EL (cell line): ENCODE measurements at places on chromosomes 7 and 10.

DNA sequence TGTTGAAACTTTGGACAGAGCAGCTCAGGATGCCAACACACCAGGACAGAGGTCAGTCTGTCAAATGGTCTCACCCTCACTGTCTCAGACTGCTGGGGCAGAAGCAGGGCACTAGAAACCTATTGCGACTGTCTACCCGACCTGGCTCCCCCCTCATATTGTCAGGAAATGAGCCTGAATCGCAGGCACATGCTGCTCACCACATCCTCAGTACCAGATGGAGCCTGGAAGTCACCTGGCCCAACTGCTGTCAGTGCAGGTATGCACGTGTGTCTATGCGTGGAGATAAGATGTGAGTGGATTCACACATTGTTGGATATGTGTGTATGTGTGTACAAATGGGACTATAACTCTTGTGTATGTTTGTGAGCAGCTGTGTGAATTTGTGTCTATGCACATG, 3.2 kb upstream of the CDHR1 start:
- DNase-seq = no peak

DNA sequence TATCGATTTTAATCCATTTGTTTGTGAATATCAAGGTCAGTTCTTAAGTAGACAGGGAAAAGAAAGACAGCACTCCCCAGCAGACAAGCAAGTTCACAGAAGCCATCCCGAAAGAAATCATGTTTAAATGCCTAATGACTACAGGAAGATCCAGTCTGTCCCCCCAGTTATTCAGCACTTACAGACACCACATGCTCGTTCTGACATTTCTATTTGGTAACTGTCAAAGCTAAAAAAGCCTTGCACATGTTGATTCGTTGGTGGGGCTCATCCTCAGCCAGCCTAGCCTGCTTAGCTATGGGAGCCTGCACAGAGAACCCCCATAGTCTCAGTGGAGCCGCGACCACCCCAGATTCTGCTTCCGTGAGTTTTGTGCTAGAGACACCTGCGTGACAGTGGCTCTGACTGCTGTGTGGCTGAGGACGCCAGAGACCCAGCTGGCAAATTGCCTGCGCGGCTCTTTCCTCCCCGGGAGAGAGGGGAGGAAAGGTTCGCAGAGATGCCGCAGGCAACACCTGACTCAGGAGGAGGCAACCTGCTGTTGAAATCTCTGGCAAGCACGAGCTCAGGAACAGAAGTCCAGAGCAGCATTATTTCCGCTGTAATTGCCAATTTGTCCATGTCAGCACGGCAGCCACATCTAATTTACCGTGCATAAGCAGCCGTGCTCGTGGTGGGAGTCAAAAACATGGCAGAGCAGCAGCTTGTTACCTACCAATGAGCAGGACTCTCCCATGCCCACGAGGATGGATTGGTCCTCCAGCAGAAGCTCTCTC, 194.2 kb downstream of the GPAM start:
- no peak for DNase-seq

GRCh38 chr10:32384171-32384570, 37.2 kb upstream of the EPC1 start:
- no peak for DNase-seq

DNA sequence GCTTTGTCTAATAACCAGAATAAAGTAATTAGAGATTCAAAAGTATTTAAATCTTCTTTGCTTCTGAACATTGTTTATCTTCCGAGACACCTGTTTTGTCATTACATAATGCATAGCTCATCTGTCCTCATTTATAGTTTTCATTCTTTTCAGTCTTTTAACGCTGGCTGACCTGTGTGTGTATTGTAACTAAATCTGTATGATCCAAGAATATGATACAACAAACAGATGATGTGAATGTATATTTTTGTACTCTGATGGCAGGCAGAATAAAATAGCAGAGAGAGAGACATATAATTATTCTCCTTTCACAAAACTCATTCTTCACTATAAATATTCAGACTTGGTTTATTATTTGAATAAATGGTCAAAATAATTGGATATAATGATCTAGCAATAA, 80.6 kb downstream of the ORC5 start:
- no peak for DNase-seq

- peak; percentile 18 for DNase-seq
Observed at GRCh38 chr10:31836569-31837406, 91.8 kb downstream of the ARHGAP12 start.

DNA sequence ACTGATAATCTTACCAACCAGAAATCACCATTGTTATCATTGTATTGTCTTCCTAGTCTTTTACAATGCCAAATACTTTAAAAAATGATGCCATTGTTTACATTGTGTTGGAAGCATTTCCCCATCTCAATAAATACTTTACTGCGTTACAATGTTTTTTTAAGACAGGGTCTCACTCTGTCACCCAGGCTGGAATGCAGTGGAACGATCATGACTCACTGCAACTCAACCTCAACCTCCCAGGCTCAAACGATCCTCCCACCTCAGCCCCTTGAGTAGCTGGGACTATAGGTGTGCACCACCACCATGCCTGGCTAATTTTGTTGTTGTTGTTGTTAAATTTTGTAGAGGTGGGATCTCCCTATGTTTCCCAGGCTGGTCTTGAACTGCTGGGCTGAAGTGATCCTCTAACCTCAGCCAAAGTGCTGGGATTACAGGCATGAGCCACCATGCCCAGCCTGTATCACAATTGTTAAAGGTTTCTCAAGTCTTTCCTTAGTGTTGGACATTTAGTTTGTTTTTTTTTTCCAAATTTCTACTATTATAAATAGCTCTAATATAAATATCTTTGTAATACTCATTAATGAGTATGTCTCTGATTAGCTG, 13.5 kb downstream of the LRMDA start:
- DNase-seq = peak; percentile 39
